ENCODE measurements at places on chromosomes 2 and 18.
A peak's percentile ranks its signal among the peaks of the same experiment; 100 is the strongest.

DNA sequence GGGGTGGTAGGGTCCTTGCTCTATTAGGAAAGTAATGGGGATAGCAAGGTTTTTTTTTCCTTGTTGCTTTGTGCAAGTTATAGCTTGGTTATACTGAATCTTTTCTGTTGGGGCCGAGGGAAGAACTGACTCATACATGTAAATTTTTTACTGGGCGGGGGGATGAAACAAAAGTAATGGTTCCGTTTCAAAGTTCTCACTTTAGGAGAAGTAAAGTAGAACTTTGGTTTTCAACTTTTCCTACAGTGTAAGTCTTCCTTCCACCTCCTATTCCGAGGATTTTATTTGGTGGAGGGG is 1.1 kb downstream of the AFTPH start:
- no peak overlapping the region for H3K27ac ChIP-seq
- no peaks in the 10 kb centered on the region for H3K36me3 ChIP-seq
- DNase-seq, result no peak
- no peaks in the 10 kb centered on the region for H3K4me1 ChIP-seq
- H3K4me3 ChIP-seq, result peak overlapping the region; percentile 97

DNA sequence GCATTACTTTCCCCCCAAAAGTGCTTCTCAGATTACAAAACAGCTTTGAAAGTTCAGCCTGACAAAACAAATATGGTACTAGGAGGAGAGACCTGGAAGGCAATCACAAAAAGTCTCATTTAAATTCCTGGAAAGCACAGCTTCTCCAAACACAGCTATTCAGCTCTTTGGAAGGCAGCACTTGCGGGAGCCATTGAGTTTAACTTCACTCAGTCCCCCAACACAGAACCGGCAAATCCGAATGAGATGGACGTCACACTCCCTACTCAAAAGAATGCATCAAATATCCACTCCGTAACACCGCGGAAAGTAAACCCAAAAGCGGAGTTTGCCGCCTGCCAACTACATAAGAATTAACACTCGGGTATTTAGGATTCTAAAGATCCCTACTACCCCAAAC is 638 bp downstream of the ST6GAL2 start:
- peaks cover 1% of the 10 kb centered on the region for H3K27me3 ChIP-seq
- H3K36me3 ChIP-seq, result no peaks in the 10 kb centered on the region
- DNase-seq, result no peak
- no peak overlapping the region for H3K27ac ChIP-seq

DNA sequence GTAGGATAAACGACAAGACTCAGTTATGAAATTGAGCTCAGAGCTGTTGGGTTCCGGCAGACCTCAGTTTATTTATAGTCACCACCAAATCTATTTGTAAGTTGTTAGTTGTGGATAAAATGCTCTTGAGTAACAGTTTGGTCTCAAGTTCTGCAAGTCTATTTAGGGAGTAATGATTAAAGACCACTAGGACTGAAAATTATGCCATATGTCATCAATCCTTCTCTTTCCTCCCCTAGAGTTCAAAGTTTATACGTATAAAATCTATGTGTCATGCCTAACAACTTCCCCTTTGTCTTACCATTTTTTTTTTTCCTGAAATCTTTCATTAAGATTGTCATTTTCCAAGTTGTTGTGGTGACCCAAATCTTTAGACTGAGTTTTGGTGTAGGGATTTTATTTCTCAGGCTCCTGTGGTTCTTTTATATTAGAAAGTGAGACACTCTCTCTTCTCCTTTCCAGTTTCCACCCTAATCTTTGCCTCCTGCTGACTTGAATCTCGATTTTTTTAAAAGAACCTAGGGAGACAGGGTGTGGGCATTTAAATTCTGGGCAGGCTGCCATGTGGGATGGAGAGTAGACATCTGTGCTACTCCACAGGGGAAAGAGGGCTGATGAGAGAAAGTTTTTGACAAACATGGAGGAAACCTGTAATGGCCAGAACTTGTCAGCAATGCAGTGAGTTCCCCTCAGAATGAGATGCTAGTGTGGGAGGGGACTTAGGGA is 51.0 kb downstream of the LAMA3 start:
- H3K36me3 ChIP-seq, result no peaks in the 10 kb centered on the region
- DNase-seq, result no peak
- H3K4me3 ChIP-seq, result no peak overlapping the region
- no peaks in the 10 kb centered on the region for H3K27me3 ChIP-seq
- no peak overlapping the region for H3K27ac ChIP-seq
- H3K4me1 ChIP-seq, result no peaks in the 10 kb centered on the region

DNA sequence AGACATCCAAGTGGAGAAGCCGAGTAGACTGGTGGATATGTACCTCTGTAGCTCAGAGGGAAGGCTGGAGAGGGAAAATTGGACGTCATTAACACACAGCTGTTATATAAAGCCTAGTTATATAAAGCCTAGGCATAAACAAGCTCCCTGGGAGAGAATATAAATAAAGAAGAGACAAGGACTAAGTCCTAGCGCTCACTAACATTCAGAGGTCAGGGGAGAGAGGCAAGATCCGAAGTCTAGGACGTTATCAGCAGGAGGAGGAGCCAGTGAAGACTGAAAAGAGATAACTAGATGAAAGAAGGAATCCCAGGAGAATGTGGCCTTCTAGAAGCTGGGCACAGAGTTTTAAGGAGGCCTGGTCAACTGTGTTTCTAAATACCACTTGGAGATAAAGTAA is 55.3 kb downstream of the NOL10 start:
- no peaks in the 10 kb centered on the region for H3K27me3 ChIP-seq
- H3K27ac ChIP-seq, result no peak overlapping the region
- no peak overlapping the region for H3K4me3 ChIP-seq

DNA sequence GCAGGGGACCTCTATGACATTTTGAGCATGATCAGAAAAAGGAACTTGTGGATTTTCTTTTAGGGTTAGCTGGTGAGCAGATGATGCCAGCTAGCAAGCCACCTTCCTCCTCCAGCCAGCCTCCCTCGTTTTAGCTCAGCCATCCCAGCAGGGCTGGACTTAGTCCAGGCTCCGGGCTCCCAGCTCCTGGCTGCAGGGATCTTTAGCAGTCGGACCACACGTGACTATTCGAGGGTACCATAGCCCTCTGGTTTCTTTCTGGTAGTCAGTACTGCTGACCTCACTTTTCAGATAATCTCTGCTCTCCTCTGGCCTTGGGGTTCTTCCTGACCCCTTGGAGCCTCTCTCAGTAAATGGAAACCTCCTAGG is 31.8 kb downstream of the NCK2 start:
- H3K27ac ChIP-seq, result no peak overlapping the region
- no peak for DNase-seq
- H3K27me3 ChIP-seq, result no peaks in the 10 kb centered on the region
- no peak overlapping the region for H3K4me3 ChIP-seq

DNA sequence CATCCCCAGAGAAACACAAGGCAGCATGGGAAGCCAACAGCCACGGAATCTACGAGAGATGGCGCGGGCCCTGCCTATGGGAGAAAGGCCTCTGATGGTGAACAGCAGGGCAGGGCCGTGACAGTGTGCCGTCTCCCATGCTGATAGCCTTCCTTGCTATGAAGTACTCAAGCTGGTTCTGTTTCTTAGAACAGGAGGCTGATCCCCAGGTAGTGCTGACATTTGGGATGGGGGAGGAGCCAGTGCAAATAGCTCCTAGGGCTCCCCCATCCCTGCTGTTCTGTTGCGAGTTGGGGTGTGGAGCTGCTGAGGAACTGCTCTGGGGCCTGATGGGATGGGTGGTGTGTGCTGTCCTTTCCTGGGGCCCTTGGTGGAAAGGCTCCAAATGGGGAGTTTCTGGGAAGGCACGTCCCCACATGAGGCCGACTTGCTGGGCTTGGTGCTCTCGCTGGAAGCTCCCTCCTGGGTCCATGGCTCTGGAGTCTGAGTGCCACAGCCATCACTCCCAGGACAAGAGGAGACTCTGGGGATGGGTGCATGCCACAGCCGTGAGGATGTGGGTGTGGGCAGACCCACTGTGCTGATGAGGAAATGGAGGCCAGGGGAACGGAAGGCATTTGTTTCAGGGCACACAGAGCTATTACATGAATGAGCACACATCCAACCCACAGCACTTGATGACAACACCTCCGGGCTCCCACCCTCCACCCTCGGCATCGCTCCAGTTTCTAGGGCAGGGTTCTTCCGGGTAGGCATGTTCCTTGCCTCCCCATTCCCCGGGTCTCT is 246.8 kb downstream of the HDAC4 start:
- no peak overlapping the region for H3K27ac ChIP-seq
- H3K36me3 ChIP-seq, result peaks cover 8% of the 10 kb centered on the region
- no peak for DNase-seq
- no peaks in the 10 kb centered on the region for H3K4me1 ChIP-seq

GRCh38 chr2:120436460-120436739 is 90.5 kb downstream of the INHBB start:
- H3K4me3 ChIP-seq, result no peak overlapping the region
- DNase-seq, result no peak
- H3K36me3 ChIP-seq, result no peaks in the 10 kb centered on the region
- peaks cover 4% of the 10 kb centered on the region for H3K4me1 ChIP-seq
- H3K27ac ChIP-seq, result no peak overlapping the region

Measured in iPS DF 6.9 (cell line).